ENCODE measurements at places on chromosomes 7 and 10. TPM values are rescaled to one million over a fixed set of nuclear protein-coding genes. Genes with fewer than 3 reads are reported as not detected.

The ZCWPW1 gene
- total RNA-seq: 6.5 TPM

The RTKN2 gene
- total RNA-seq: 0.08 TPM

The CRPPA gene
- 4.0 TPM for total RNA-seq

The YWHAG gene
- total RNA-seq: 104 TPM

The NKX2-3 gene
- not detected for total RNA-seq

The HTR5A gene
- total RNA-seq: not detected

The EFCAB10 gene
- not detected for total RNA-seq

The CAMK2B gene
- 0.24 TPM for total RNA-seq

The CDC14C gene
- not detected for total RNA-seq

The AKR1C2 gene
- 17.4 TPM for total RNA-seq

The COMTD1 gene
- total RNA-seq: 18.0 TPM

The SPDYE2B gene
- total RNA-seq: not detected

The PRKG1 gene
- total RNA-seq: 15.7 TPM

The MRLN gene
- not detected for total RNA-seq

The ACADSB gene
- 13.0 TPM for total RNA-seq

The PPP3CB gene
- total RNA-seq: 52.8 TPM

The IL6 gene
- 8.2 TPM for total RNA-seq

The RAB18 gene
- total RNA-seq: 36.1 TPM

The PSPH gene
- total RNA-seq: 10.3 TPM

The FAM25A gene
- not detected for total RNA-seq

The ARHGEF35 gene
- total RNA-seq: 5.4 TPM

The CALML5 gene
- total RNA-seq: not detected

The ANKRD30A gene
- not detected for total RNA-seq

The UTF1 gene
- 0.35 TPM for total RNA-seq

The AKR1D1 gene
- total RNA-seq: not detected

The ERV3-1 gene
- 11.4 TPM for total RNA-seq

The GCK gene
- 1.3 TPM for total RNA-seq

The PSMG3 gene
- total RNA-seq: 15.6 TPM

The BEND7 gene
- 22.3 TPM for total RNA-seq

The MUC3A gene
- 0.36 TPM for total RNA-seq

The NRP1 gene
- 67.2 TPM for total RNA-seq

The ADAP1 gene
- total RNA-seq: 1.9 TPM

The CPXM2 gene
- 22.1 TPM for total RNA-seq

The LIPK gene
- not detected for total RNA-seq

The STARD3NL gene
- total RNA-seq: 37.7 TPM

The XRCC2 gene
- total RNA-seq: 1.7 TPM

The PNLIP gene
- total RNA-seq: 4.4 TPM

The TEX36 gene
- total RNA-seq: not detected

The ARL3 gene
- 20.9 TPM for total RNA-seq

The CASD1 gene
- 32.1 TPM for total RNA-seq

The OR2A42 gene
- total RNA-seq: 0.17 TPM

All from ovary (tissue), 10 donors.